Activated CD8-positive, alpha-beta memory T cell treated with anti-CD3 and anti-CD28 coated beads for 4 hours (primary cell): ENCODE measurements at places on chromosomes 12 and 14.

GRCh38 chr12:62268956-62269355, 8.8 kb downstream of the USP15 start:
- no peak for DNase-seq

- no peak for DNase-seq
These were observed 4.5 kb downstream of the SLC35E3 start for GRCh38 chr12:68750506-68750905.

GRCh38 chr14:104304451-104305351, 166.3 kb downstream of the KIF26A start:
- no peak for DNase-seq

DNA sequence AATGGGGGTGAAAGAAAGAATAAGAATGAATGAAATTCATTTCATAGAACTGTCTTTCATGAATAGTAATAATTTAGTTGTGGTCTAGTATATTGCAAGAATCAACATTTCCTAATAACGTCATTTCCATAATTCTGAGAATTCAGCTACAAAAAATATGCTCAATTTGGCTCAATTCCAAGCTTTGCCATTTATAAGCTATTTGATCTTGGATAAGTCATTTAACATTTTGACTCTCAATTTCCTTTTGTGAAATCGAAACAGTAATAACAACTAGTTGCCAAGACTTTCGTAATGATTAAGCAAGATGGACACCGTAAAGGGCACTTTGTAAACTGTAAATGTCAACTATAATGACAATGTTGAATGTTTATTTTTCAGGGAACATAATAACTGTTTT, 18.1 kb downstream of the NOS1 start:
- DNase-seq, result no peak

DNA sequence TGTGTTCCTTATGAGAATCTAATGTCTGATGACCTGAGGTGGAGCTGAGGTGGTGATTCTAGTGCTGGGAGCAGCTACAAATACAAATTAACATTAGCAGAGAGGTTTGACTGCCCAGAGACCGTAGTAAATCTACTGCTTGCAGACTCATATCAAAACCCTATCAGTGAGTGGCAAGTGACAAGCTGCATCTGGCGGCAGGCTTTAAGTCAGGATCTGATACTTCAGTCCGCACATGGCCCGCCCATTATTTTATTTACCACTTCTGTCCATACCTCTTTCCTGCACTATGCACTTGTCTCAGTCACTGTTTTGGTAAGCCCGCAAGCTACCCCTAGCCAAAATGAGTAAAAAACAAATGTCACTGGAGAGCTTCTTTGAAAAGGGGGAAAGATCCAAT, 11.4 kb downstream of the CEP128 start:
- DNase-seq, result no peak

- DNase-seq, result no peak
These were observed 78.0 kb downstream of the PLEKHG3 start for GRCh38 chr14:64782196-64782595.

- DNase-seq, result no peak
These were observed 26.5 kb upstream of the TTC7B start for GRCh38 chr14:90842726-90843125.

GRCh38 chr12:65926119-65926908, 102.0 kb downstream of the HMGA2 start:
- DNase-seq, result no peak

- no peak for DNase-seq
These were observed 2.3 kb downstream of the TULP3 start for GRCh38 chr12:2893007-2893406.

- DNase-seq, result no peak
These were observed 1337.4 kb downstream of the FSCB start for GRCh38 chr14:43169722-43170121.

GRCh38 chr12:65556676-65557437, 267.4 kb upstream of the HMGA2 start:
- peak; percentile 21 for DNase-seq

DNA sequence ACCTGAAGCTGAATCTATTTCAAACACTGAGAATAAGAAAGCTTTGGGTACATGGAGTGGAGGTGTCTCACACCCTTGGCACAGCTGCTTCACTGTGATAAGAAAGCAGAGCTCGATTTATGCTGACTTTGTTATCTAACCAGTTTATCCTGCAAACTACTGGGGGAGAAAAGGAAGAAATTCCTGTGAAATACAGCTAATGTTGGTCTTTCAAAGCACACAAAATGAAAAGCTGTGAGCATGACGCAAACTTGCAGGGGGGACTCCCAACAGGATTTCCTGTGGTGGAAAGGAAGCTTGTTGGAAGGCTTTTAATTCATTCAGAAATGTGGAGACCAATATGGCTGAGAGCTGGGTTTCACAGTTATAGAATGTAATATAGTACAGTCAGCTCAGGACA, 53.4 kb downstream of the SRGAP1 start:
- no peak for DNase-seq

DNA sequence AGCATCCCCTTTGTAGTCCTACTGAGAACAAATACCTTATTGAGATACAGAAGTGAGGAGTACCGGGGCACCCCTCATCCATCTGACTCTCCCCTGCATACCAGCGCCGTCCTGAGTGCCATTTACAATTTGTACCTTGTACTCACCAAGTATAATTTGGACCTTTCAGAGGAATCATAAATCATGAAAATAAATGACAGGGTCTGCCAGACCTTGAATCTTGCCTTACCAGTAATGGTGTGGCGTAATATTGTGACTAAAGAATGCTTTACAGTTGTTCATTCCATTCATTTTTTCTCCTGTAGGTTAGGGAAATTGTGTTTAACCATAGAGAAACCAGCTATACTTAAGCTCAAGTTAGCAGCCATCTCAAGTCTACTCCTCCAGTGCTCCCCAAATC, 243.7 kb upstream of the RGS6 start:
- DNase-seq, result no peak

GRCh38 chr14:65211341-65211987, 109.1 kb upstream of the MAX start:
- no peak for DNase-seq

GRCh38 chr12:113889891-113890581, 76.1 kb downstream of the RBM19 start:
- no peak for DNase-seq

DNA sequence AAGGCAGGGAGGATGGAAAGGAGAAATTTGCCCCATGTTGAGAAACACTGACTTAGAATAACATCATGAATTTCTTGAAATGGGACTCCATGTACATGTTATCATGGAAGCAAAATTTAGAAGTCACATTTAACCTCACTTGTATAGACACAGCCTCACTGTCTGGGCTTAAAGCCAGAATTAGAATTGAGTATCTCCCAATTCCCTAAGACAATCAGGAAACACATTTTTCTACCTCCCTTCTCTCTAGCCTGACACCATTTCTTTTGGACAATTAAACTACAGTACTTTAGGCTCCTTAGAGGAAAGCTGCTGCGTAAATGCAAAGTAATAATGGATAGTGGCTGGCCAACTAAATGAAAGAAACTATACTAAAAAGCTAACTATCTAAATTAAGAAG, 795.5 kb downstream of the C12orf50 start:
- DNase-seq, result no peak

DNA sequence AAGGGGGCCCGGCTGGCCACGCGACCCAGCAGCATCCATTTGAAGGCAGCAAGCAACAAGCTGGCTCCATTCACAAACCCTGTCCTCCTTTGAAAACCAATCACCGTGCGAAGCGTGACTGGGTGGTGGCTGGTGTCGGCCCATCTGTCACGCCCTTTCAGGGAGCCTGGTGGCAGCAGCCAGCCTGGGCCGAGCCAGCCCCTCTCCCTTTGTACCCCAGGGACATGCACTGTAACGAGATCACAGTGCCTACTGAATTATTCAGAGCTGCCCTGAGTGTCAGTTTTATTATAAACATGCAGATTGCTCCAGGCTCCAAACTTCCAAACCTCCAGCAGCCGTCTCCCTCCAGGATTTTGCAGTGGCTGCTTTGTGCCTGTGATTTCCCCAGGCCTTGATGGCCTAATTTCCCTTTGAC, 22.3 kb upstream of the CTDSP2 start:
- DNase-seq, result no peak

- DNase-seq, result no peak
These were observed 16.5 kb downstream of the APPL2 start for GRCh38 chr12:105219261-105220028.

GRCh38 chr14:55418411-55418810, 6.8 kb upstream of the ATG14 start:
- no peak for DNase-seq

GRCh38 chr14:81192594-81192993, 28.2 kb downstream of the GTF2A1 start:
- no peak for DNase-seq

- DNase-seq, result peak; percentile 27
These were observed 14.5 kb downstream of the OAS2 start for GRCh38 chr12:112992541-112993398.

- peak; percentile 52 for DNase-seq
These were observed 48.1 kb upstream of the BCL11B start for GRCh38 chr14:99320105-99320572.

DNA sequence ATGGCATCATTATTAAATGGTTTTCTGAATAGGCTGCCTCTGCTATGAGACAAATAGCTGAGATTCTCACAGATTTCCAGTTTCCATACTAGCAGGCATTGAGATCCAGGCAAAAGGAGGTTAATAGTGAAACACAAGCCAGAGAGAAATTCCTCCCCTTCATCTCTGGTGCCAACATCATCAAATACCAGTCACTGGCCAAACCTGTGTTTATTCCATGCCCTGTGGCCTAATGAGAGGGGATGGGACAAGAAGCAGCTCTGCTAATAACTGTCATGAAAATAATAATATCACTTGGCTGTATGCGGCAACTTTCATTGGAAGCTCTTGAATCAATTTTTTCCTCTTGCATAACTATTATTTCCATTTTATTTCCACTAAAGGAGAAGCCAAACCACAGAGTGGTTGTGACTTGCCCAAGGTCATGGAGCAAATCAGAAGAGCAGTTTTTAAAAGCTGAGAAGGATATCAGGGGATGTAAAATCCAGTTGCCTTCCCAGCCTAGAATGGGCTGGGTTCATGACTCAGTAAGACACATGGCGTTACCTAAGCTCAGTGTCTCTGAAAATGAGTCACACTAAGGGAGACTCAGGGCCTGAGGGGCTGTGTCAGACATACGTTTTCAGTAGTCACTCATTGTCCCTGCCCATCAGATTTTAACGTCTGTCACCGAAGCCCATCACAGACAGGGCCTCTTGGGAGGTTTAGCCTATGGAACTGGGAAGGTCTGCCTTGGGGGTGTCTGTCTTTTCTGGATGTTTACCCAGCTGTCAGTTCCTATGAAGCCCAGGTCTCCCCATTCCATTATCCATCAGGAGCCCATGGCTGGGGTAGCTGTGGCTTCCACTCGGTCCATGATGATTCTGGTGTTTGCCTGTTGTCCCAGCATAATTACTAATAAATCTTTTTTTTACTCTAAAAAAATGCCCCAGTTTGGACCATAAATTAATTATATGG, 208.8 kb upstream of the EEA1 start:
- DNase-seq, result no peak

GRCh38 chr14:55303691-55304145, 32.5 kb downstream of the FBXO34 start:
- DNase-seq, result no peak

GRCh38 chr12:38465020-38465419, 148.4 kb downstream of the ALG10B start:
- DNase-seq, result no peak

GRCh38 chr12:26939953-26940352, 1.7 kb downstream of the FGFR1OP2 start:
- no peak for DNase-seq

DNA sequence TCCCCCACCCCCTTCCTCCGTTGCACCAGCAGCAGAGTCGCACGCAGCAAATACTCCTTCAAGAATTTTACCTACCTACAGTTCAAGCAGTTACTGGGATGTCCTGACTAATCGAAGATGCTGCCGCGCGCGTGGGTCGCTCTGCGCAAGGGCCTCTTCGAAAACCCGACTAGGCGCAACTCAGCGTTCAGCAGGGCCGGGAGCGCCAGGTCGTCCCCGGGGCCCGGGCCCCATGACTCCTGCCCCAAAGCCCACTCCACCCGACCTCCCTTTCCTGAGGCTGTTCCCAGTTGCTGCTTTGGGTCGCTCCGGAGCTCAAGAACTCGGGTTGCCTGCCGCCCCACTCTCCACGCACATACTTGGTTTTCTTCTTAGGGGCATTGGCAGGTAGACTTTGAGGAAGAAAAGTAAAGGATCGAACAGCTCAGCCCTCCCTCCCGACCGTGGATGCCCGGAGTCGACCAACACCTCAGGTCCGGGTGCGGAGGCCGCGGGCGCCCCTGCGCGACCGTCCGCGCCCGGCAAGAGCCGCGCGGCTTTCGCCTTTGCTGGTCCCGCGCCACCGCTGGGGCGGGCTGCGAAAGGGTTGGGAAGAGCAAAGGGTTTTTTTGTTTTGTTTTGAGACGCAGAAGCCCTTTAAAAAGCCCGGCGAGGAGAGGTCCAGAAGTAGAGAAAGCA, 1.9 kb downstream of the BMP4 start:
- DNase-seq, result no peak

GRCh38 chr14:103317976-103318580, 16.0 kb upstream of the EIF5 start:
- no peak for DNase-seq

DNA sequence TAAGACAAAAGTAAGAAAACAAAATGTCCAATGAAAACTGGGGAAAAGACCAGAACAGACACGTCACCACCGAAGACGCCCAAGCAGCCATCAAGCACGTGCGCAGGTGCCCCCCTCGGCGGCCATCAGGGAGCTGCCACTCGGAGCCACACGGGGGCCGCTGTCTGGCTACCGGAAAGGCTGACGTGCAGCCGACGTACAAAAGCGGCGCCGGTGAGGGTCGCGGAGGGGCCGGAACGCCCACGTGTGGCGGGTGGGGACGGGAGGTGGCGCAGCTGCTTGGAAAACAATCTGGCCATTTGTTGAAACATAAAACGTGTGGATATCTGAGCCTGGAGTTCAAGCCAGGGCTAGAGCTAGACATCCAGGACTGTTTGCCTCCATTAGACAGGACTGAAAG, 60.7 kb downstream of the GALNT9 start:
- no peak for DNase-seq

DNA sequence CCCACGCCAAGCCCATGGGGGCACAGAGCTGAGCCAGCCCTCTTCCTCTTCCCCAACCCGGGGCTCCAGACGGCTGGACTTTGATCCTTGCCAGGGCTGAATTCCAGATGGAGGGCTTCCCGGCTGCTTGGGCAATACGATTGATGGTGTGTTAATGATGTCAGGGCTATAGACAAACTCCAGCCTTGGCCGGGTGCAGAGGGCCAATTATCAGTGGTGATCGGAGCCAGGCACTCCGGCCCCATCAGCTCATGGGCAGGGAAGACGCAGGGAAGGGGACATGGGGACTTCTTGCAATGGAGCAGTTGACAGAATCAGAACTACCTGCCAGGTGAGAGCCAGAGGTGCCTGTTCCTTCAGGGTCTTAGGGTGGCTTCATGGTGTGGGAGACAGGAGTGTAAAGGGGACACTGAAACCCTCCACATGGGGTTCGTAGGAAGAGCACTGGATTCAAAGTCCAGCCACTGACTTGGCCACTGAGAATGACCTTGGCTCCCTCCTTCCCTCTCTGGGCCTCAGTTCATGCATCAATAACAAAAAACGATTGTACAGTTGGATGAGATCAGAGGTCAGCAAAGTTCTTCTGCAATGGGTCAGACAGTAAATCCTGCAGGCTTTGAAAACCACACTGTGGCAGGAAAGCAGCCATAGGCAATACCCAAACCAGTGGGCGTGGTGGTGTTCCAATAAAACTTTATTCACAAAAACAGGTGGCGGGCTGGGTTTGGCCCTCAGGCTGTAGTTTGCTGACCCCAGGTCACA, 333.7 kb downstream of the MED13L start:
- DNase-seq, result no peak

GRCh38 chr12:71438670-71439361, 782 bp upstream of the LGR5 start:
- no peak for DNase-seq
